Ureter (tissue), 1 donor: ENCODE measurements at places on chromosomes 11 and 22.
A peak's percentile ranks its signal among the peaks of the same experiment; 100 is the strongest.

- no peak for DNase-seq
Measured at GRCh38 chr11:68215087-68215445, 2.0 kb upstream of the KMT5B start.

DNA sequence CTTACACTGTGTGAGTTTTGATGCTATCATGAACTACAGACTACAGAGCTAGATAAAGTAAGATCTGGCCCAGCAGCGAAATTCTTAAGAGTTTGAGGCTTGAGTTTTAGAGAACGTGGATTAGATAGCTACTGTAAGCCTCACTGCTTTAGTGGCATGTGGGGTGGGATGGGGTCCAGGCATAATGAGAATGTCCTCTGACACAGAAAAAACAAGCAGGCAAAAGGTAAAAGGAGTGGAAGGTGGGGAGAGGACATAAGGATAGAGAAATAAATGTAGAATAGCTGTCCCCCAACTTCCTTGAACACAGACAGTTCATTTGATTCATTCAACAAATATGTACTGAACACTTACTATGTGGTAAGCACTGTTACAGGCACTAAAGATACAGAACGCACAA is 324.5 kb upstream of the PITPNB start:
- DNase-seq, result no peak

- DNase-seq, result no peak
Measured at GRCh38 chr22:35660291-35661127, 12.3 kb downstream of the APOL6 start.

- DNase-seq, result no peak
Measured at GRCh38 chr11:73070653-73071052, 71.5 kb downstream of the FCHSD2 start.

- DNase-seq, result peak; percentile 42
Measured at GRCh38 chr11:2266586-2267305, 3.6 kb downstream of the ASCL2 start.
